ENCODE measurements at places on chromosomes 1 and 21.

DNA sequence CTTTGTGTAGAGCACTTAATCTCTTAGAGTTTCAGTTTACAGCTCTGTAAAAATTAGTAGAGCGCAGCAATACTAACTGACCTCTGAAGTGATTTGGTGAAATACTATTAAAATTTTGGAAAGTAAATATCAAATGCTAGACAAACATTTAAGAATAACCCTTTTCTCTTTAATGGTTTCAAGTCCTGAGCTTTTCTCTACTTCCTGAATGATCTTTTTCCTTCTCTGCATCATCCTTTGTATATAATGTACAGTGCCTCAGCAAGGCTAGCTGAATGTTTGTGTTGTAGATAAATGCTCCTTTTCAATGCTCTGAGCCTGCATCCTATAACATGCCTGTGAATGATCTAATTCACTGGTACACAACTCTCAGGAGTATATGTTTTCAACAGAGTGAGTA, 272.9 kb downstream of the ADGRL2 start:
- no peak for DNase-seq

DNA sequence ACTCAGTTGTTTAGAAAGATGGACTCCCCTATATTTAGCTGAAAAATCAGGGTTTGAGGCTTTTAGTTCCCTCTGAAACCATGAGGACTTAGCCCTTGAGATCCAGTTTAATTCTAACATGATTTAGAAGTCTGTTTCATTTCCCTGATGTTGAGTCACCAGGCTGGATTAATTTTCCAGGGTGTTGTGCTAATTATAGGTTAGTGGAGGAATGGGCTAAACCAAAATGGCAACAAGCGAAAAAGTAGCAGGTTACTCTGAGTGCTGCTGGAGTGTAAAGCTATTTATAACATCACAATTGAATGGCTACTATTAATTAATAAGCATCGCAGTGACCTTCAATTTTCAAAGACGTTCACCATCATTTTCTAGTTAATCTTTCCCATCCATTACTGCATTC, 15.5 kb upstream of the USP24 start:
- DNase-seq = no peak

DNA sequence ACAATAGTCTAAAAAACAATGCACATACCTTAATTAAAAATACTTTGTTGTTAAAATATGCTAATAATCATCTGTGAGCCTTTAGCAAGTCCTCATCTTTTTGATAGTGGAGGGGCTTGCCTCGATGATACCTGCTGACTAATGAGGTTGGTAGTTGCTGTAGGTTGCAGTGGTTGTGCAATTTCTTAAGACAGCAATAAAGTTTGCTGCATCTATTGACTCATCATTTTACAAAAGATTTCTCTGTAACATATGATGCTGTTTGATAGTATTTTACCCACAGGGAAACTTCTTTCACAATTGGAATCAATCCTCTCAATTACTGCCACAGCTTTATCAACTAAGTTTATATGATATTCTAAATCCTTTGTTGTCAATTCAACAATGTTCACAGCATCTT, 7.6 kb downstream of the C1orf87 start:
- no peak for DNase-seq

GRCh38 chr1:64549464-64550239, 79.7 kb downstream of the CACHD1 start:
- no peak for DNase-seq

DNA sequence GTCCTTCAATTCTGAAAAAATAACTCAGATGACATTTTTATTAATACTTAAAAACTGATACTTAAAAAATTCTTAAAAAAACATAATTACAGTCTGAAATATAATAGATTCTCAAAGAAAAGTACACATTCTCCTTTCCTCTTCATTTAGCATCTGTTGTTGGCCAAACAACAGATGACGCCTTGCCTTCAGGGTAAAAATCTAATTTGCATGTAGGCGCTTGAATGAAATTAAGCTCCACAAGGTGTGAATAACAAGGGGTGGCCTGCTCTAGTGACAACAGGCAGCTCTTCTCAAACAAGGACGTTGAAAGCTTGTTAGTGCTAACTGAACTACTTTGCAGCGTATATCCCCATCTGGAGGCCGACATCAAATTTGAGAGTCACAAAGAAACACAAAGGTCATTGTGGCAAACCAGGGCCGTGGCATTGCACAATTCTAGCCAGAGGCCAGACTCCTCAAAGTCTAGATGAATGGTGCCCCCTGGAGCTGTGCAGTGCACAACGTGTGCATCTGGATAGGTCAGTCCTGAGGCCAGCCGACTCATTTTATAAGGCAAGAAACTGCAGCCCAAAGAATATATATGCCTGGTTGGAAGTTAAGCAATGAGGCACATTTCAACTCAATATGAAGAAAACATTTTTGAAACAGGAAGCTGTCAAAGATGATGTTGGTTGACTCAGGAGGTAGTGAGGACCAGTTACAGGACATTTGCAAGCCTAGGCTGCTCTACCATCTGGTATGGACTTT, 459.2 kb upstream of the RUNX1 start:
- DNase-seq = no peak

- DNase-seq = no peak
Measured at GRCh38 chr1:90963651-90964050, 58.2 kb downstream of the ZNF644 start.

- no peak for DNase-seq
Measured at GRCh38 chr1:108824051-108824450, 32.8 kb downstream of the AKNAD1 start.

DNA sequence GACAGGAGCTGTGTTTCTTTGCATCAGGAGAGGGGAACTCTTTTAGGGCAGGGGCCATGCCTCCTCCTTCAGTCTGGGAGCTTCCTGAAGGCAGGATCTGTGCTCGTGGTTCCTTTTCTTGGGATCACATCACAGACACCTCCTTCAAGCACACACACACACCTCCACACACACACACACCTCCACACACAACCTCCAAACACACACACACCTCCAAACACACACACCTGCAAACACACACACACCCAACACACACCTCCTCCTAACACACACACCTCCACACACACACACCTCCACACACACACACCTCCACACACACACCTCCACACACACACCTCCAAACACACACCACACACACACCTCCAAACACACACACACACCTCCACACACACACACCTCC, 10.5 kb downstream of the LGR6 start:
- no peak for DNase-seq

- DNase-seq = no peak
Measured at GRCh38 chr1:32454726-32455125, 10.1 kb upstream of the ZBTB8B start.

DNA sequence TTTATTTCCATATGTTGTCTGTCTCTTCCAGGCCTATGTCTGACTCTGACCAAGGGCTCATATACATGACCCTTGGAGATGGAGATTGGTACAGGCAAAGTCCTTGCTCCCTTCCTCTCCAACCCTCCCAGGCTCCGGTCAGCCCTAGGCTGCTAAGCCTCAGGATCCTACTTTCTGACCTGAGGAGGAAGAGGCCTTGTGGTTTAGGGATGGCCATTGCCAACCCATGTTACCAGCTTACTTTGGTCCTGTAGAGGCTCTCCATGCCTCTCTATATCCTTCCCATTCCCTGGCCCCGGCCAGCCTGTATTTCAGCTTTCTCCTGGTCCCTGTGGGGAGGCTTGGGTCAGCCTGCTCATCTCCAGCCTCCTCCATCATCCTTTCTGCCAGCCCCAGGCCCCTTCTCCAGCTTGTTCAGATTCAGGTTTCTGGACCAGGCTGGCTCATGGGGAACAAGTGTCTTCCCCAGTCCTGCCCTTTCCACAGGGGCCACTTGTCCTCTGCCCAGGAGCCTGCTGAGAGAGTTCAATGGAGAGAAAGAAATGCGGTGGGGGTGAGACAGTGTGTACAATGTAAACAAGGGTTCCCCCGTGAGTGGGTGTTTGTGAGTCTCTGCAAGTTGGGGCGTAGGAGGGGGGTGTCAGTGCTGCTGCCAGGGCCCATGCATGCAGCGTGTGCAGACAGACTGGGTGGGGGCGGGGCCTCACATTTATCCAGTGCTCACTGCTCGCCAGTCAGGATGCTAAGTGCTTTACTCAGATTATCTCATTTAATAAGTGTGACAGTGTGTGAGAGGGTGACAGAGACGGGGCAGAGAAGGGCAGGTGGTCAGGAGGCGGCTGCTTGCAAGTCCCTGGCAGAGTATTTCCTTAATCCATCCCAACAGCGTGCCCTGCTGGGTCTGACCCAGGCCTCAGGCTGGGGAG, 31.3 kb upstream of the FOXO6 start:
- no peak for DNase-seq

GRCh38 chr1:96362623-96363022, 359.0 kb upstream of the PTBP2 start:
- no peak for DNase-seq

- DNase-seq = no peak
Measured at GRCh38 chr21:34965200-34966174, 83.6 kb downstream of the RUNX1 start.

GRCh38 chr1:115252585-115252984, 85.5 kb downstream of the NGF start:
- DNase-seq = no peak

DNA sequence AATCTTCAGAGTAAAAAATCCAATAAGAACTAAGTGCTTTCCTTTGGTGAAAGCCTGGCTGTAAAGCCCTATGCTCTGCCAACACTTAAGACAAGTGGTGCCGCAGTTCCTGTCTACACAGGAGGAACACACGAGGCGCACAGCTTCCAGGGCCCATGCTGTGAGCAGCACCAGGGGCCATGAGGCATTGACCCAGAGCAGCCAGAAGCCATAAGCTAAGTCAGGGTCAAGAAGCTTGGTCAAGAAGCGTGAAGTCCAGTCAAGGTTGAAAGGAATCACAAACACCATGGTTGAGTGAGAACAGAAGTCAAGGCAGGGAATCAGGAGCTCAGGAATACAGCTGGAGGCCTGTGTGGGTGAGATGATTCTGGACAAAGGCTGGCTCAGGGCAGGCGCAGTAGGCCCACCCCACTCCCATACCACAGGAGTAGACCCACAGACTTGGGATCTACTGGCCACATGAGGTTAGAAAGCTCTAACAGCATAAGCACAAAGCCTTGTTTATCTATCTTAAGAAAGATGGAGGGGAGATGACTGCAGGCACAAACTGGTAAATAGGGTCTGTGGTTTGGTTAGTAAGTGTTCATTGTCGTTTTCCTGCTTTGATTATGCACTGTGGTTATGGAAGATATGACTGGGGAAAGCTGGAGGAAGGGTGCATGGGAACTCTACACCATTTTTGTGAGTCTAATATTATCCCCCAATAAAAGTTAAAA, 42.9 kb upstream of the RCAN3 start:
- DNase-seq = no peak

DNA sequence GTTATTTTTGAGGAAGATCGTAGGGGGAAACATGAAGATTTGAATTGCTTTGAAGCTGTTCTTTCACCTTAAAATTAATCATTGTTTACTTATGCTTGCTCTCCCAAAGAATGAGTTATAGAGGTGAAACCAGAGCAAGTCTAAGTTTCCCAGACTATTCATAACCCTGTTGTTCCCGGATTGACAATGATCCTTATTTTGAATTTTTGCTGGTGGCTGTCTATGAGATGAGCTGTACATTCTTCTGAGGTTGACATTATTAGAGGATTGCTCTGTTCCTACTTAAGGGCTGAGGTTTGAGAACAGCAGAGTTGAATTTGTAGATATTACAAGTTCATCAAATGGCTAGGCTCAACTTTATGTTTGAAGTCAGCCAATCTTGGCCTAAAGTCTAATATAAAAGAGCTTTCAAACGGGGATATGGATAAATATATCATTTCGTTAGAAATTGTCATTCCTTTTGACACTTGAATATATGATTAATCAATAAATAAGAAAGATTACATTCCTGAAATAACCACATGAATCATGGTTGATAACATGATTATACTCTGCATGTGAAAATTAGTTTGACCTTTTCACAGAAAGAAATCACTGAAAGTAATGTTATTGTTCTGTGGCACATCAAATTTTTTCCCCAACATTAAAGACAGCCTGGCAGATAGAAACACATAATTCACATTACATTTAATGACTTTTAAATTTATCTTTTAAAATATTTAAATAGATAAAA, 19.1 kb upstream of the PDE4B start:
- DNase-seq = no peak

- no peak for DNase-seq
Measured at GRCh38 chr1:149986486-149987296, 23.8 kb downstream of the OTUD7B start.

- no peak for DNase-seq
Measured at GRCh38 chr1:245458234-245458633, 303.4 kb downstream of the KIF26B start.

DNA sequence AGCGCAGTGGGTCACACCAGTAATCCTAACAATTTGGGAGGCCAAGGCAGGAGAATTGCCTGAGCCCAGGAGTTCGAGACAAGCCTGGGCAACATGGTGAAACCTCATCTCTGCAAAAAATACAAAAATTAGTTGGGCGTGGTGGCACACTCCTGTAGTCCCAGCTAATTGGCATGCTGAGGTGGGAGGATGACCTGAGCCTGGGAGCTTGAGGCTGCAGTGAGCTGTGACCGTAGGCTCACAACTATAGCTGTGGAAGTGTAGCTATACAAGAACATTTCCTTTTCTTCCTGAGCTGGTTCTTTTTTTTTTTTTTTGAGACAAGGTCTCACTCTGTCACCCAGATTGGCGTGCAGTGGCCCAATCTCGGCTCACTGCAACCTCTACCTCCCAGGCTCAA, 19.1 kb upstream of the ZNF697 start:
- DNase-seq = no peak

DNA sequence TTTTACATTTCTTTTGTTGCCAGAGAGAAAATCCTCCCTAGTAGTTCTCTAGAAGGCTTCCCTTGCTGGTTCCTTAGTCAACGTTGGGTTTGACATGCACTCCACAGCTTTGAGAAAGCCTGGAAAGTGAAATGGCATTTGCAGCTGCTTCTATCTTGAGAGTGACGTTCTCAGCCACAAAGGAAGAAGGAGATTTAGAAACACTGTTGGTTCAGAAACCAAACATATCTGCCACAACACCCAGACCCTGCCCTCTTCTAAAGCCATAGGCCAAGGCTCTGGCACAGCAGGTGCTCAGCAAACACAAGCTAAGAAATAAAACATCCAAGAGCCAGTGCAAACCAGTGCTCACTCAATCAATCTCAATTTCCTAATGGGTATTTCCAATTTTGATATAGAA, 121.4 kb downstream of the CCDC185 start:
- DNase-seq = no peak

DNA sequence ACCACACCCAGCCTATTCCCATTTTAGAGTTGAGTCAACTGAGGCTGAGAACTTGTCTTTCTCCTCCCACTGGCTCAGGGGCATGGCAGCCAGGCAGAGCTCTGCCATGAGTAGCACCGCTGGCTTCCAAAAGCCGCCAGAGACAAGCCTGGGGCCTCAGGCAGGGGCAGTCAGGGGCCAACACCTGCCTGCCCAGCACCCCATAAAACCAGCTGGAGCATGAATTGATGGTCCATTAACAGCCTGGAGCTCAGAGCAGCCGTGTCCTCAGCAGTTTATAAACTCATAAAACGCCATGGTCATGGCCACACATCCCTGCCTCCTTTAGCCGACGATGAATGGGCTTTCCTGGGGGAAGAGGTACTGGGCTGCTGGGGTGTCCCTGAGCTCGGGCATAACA, 50.6 kb upstream of the PAX7 start:
- DNase-seq = no peak
